ENCODE measurements at places on chromosomes 11 and 22.

GRCh38 chr11:112836256-112836602 is 125.0 kb upstream of the NCAM1 start:
- no peak for DNase-seq

- DNase-seq, result no peak
Measured at GRCh38 chr11:87355596-87355995, 317.9 kb downstream of the TMEM135 start.

DNA sequence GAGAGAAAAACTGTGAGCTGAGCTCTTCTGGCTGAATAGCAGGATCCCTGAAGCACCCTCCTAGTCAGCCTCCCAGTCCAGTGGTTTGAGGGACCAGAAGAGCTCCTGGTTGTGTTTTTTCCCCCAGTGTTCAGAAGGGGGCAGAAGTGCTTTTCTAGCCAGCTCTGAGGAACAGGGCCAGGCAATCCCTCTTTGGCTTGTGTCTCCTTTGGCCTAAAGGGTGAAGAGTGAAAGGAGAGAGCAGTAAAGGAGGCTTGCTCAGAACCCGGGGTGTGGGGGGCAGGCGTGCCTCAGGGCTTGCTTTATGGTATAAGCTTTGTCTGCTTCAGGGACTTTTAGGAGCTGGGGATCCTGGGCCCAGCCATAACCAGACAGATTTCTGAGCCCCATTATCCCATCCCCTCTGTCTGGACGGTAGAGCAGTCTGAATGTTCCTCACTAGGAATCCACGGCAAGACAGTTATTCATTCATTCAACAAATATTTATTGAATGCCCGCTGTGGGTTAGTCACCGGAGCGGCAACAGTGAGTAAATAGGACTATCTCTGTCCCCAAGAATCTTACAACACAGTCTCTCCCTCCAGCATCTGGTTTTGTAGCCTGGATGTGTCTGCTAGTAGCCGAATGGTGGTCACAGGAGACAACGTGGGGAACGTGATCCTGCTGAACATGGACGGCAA is 14.5 kb downstream of the ACP2 start:
- no peak for DNase-seq

DNA sequence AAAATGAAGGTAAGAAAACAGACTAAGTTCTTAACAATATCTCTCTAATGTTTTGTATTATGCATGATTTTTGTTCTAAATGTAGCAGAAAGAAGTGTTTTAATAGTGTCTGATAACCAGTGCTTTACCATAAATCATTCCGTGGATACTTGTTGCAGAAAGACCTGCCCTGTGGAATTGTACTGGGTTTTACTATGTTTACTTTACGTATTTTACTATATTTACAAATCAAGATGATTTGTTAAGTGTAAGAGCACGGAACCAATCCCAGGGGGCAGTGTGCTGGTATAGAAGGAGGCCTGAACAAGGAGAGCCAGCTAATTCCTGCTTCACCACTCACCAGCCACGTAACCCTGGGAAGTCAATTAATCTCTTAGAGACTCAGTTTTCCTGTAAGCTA is 1.4 kb downstream of the HTR3B start:
- no peak for DNase-seq

GRCh38 chr22:50220603-50221409 is 20.0 kb downstream of the SELENOO start:
- no peak for DNase-seq

DNA sequence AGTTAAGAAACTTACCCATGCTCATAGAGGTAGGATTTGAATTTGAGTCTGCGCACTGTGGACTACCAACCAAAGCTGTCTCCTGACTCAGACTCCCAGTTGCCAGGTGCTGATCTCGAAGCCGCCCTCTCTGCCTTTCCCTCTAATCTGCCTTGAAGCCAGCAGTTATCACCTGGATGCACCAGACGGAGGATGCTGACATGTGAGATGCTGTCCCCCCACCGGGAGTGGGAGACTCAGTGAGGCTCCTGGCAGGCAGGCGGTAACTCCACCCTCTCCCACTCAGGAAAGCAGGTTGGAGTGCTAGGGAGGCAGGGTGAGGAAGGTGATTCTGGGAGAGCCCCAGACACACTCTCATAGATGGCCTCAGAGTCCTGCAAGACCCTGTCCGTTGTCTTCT is 40.4 kb downstream of the KIAA1671 start:
- DNase-seq, result no peak

- DNase-seq, result no peak
Measured at GRCh38 chr11:75867778-75868374, 52.9 kb downstream of the UVRAG start.

DNA sequence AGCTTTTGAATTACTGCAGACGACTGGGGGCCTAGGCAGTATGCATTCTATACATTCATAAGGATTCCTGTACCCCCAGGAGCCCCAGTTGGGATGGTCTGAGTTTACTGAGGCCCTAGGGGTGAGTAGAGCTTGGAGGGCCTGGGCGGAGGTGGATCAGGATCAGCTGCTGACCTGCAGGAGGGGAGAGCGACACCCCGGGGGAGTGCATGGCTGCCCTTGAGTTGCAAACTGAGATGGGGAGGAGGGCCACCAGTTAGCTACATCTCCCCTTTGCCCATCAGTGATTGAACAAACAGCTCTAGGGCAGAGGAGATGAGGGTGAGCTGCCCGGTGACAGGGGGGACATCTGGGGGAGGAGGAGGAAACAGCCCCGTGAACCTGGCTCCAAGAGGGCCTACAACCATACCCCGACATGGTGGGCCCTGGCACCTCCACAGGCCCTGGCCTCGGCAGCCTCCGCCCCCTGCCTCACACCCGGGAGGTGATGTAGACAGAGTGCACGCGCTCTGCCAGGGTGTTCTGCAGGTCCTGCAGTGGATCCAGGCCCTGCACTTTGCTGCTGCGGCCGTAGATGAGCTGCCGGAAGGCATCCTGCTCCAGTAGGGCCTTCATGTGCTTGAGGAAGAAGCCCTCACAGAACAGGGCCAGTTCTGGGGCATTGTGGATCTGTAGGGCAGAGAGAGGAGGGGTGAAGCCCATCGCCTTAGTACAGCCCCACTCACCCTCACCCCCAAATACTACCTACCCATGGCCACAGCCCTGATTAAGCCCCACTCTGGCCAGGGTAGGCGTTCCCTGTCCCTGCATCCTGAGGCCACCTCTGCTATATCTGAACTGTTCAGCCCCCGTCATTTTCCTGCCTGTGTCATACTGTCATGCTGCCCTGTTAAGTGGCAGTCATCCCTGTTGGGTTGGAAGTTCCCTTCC is 46.8 kb downstream of the NAT10 start:
- no peak for DNase-seq

- DNase-seq, result no peak
Measured at GRCh38 chr11:36029616-36030015, 85.8 kb downstream of the LDLRAD3 start.

GRCh38 chr11:59368238-59369022 is 9.7 kb downstream of the OR5AN1 start:
- DNase-seq, result no peak

- DNase-seq, result no peak
Measured at GRCh38 chr11:72225411-72225951, 914 bp downstream of the INPPL1 start.

DNA sequence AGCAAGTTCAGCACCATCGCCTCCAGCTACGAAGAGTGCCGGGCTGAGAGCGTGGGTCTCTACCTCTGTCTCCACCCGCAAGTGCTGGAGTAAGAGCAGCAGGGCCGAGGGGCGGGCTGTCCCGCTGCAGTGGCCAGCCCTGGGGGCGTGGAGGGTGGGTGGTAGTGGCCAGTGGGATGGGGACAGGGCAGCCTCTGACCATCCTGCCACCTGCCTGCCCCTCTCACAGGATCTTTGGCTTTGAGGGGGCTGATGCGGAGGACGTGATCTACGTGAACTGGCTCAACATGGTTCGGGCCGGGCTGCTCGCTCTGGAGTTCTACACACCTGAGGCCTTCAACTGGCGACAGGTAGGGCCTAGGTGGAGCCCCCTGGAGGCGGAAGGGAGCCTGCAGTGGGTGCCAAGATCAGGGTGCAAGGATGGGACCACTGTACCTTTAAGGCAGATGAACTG is 15.0 kb upstream of the BBS1 start:
- DNase-seq, result no peak

GRCh38 chr11:78615724-78616123 is 41.1 kb upstream of the NARS2 start:
- no peak for DNase-seq

- no peak for DNase-seq
Measured at GRCh38 chr11:11583801-11584529, 37.8 kb downstream of the GALNT18 start.

DNA sequence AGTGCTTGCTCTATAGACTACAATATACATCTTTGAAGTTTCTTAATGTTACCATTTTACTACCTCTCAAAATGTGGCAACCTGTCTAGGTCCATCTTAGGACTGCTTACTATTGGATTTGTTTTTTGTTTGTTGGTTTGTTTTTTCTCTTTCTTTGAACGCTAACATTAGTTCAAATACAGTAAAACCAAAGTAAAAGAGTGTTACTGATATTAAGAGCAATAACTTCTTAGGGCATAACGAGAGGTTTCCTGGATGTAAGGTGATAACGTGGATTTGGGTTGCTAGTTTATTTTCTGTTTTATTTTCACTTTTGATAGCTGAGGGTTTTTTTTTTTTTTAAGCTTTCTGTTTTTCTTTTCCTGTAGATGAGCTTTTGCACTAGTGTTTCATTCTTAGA is 43.6 kb downstream of the TMEM135 start:
- no peak for DNase-seq

All from glutamatergic neuron (in vitro differentiated cells).